ENCODE measurements at places on chromosomes 13 and 19.
A peak's percentile ranks its signal among the peaks of the same experiment; 100 is the strongest.

- no peak for DNase-seq
Measured at GRCh38 chr13:43307921-43308433, 284.6 kb downstream of the DNAJC15 start.

DNA sequence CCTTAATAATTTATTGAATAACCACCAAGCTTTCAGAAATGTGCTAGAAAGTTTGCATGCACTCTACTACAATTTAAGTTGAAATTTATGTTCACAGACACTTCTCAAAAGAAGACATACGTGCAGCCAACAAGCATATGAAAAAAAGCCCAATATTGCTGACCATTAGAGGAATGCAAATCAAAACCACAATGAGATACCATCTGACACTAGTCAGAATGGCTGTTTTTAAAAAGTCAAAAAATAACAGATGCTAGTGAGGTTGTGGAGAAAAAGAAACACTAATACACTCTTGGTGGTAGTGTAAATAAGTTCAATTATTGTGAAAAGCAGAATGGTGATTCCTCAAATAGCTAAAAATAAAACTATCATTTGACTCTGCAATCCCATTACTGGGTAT lies 308.8 kb upstream of the PCDH9 start:
- DNase-seq = no peak

DNA sequence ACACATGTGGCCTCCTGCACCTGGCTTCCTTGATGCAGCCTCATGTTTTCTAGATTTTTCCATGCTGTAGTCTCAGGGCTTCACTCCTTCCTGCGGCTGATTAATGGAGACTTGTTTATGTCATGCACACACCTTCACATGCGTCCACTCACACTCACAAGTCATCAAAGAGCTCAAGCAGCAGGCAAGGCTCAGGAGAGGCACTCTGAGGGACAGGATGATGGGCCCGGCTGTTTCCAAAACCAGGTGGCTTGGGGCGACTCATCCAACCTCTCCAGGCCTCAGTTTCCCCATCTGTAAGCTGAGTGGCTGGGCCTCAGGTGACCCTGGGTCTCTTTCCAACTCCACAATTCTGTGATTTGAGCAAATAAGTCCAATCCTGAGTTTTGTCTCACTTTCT lies 36.9 kb downstream of the RASA3 start:
- no peak for DNase-seq

- no peak for DNase-seq
Measured at GRCh38 chr13:35093356-35093755, 151.3 kb downstream of the NBEA start.

GRCh38 chr19:51615991-51616390 lies 14.2 kb downstream of the SIGLEC5 start:
- no peak for DNase-seq

- no peak for DNase-seq
Measured at GRCh38 chr13:23348262-23349127, 85.0 kb downstream of the SACS start.

DNA sequence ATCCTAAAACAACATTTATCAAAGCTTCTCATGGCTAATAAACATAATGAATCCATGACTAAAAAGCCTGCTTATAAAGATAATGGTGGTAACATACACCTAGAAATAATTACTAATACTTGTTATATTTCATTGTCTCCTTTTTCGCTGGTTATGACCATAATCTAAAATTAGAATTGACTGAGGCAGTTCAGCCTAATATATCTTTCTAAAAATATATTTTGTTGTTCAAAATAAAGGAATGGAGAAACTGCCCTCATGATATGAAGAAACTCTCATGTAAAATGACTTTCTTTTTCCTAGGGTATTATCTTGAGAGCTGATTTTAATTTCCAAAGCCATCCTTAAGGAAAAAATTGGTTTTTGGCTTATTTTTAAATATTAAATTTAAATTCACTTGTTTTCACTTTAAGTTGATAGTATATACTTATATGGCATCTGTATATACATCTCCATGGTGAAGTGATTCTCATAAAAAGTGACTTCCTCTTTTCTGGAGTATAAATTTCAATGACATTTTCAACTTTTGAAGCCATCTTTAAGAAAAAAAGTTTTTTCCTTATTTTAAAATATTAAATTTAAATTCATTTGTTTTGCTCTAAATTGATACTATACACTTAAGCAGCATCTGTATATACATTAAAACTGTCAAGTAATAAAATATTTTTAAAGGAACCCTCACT lies 204.6 kb downstream of the VWA8 start:
- DNase-seq = no peak

- DNase-seq = no peak
Measured at GRCh38 chr13:67299751-67300150, 69.6 kb upstream of the PCDH9 start.

DNA sequence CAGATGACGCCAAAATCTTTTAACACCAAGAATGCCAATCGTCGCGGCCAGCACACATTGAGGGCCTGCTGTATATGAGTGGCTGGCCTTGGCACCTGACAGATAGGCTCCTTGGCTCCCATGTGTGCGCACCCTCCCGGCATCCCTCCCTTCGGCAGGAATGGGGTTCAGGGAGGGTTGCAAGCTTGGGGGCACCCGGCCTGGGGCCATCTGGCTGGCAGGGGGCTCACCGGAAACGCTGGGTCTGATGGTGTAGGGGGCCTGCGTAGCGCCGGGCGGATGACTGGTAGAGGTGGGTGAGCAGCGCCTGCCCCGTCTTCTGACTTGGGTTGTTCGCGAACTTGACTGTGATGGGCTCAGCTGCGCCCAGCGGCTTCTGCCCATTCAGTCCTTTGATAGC lies 22.4 kb downstream of the PRKCSH start:
- no peak for DNase-seq

DNA sequence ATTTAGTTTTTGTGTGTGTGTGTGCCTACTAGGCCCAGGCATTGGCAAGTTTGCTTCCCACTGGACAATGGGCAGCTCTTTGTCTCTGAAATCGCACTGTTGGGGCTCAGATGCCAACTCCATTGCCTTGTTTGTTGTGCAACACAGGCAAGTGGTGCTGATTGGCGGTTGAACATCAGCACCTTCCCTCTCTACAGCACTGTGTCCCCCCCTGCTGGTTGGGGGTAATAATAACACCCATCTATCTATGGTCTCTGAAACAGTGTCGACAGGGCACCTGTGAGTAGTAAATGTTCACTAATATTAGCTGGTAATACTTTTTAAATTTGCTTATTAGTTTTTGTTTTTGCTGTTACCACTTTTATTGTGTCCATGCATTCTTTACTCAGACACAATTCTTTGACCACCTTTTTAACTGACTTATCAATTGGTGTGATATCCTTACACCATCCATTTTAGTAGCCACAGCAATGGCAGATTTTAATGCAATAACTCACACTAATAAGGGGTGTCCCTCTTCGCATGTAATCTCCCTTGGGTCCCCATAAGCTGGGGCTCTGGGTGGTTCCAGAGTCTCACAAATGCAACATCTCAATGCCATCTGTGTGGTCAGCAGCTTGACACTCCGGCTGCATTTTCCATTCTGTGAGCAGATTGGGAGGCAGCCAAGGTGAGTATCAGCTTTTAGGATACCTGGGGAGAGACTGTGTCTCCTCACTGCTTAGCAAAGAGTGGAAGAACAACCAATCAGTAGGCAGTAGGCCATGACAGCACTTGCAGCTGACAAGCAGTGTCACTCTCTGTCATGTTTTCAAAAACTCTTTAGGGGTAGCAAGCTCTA lies 47.7 kb upstream of the UQCRFS1 start:
- no peak for DNase-seq

DNA sequence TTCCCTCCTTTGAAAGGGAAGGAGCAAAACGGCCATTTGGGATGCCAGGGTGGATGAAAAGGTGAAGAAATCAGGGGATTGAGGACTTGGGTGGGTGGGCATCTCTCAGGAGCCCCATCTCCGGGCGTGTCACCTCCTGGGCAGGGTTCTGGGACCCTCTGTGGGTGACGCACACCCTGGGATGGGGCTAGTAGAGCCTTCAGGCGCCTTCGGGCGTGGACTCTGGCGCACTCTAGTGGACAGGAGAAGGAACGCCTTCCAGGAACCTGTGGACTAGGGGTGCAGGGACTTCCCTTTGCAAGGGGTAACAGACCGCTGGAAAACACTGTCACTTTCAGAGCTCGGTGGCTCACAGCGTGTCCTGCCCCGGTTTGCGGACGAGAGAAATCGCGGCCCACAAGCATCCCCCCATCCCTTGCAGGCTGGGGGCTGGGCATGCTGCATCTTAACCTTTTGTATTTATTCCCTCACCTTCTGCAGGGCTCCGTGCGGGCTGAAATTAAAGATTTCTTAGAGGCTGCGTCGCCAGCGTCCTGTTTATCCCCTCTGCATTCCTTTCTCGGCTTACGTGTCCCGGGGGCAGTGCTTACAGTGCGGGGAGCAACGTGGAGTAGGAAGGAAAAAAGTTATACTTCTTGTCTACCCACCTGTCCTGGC lies 15.2 kb upstream of the S1PR4 start:
- DNase-seq = peak; percentile 94

- peak; percentile 49 for DNase-seq
Measured at GRCh38 chr13:112970552-112971287, 1.7 kb downstream of the MCF2L start.

DNA sequence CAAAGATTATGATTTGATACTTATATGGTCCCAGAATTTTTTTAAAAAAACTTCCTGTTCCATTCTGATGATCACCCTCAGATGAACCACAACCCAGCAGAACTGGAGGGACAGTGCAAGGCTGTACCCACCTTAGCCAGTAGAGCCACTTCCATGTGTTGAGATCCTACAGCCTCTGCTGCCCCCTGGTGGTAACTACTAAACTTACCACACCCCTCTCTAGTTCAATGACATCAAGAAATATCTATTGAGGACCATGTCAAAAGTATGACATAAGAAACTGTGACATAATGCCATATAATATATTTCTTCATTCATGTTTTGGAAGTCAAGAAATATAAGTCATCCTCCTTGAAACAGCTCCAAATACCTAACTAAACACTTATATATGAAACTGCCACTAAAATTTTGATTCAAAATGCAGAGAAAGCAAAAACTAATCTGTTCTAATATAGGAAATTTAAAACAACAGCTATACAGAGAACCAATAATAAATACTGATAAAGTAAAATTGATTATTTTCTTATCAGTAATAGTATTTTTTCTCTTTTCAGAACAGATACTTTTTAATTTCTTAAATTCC lies 412.6 kb downstream of the KCTD12 start:
- no peak for DNase-seq

DNA sequence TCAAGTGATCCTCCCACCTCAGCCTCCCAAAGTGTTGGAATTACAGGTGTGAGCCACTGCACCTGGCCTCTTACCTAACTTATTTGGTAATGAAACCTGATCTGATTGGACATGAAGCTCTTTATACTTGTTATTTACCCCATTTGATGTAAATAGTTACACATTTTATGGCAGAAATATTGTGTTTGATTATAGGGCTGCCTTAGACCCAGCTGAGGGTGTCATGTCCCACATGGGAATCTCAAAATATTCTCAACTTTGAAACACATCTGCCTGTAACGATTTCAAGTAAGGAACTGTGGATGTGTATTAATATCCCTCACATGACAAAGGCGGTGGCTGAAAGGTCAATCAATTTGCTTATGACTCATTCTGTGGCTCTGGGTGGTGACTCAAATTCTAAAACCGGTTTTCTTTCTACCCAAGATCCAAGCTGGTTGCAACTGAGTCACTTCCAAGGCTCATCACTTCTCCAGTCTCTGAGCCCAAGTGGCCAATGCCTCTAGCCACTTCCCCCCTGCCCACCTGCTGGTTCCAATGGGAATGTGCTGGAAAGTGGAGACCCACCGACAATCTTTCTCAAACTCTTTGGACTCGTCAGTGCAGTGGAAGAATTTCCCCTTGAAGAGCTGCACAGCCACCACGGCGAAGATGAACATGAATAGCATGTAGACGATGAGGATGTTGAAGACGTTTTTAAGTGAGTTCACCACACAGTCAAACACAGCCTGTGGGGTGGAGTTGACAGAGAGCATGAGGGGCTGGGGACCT lies 110.9 kb downstream of the IER2 start:
- DNase-seq = no peak

DNA sequence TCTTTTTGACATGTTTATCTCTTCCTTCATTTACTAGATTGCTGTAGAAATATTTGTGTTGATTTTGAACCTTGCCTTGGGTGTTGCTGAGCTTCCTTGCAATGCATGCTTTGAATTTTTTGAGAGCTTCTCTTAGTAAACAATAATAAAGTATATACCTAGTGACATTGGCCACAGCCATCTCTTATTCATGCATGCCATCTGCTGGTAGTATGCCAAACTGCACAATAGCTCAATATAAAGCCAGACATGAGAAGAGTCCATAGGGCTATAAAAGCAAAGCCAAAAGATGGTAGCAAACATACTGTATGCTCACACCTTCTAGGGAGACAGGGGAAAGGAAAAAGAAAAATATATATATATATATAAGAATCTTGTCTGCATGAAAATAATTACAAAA lies 18.9 kb upstream of the ZSCAN5A start:
- DNase-seq = no peak

- no peak for DNase-seq
Measured at GRCh38 chr13:63167699-63168337, 1752.2 kb upstream of the PCDH20 start.

DNA sequence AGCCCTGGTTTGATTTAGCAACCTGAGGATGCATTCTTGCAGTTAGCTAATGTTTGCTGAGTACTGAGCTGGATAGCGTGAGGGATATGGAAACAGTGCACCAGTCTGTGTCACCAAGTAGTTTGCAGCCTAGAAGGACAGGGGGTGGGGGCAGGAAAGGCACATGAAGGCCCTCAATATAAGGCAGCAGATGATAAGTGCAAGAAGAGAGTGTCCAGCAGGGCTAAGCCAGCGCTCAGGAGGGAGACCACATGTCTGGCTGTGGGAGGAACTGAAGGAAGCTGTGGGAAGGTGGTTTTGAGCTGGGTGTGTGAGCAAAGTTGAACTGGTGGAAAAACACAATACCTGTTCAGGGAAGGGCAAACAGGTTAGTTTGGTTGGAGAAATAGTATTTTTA lies 1.7 kb downstream of the CXCL17 start:
- no peak for DNase-seq

- peak; percentile 92 for DNase-seq
Measured at GRCh38 chr13:113152984-113153809, 5.3 kb upstream of the PROZ start.

DNA sequence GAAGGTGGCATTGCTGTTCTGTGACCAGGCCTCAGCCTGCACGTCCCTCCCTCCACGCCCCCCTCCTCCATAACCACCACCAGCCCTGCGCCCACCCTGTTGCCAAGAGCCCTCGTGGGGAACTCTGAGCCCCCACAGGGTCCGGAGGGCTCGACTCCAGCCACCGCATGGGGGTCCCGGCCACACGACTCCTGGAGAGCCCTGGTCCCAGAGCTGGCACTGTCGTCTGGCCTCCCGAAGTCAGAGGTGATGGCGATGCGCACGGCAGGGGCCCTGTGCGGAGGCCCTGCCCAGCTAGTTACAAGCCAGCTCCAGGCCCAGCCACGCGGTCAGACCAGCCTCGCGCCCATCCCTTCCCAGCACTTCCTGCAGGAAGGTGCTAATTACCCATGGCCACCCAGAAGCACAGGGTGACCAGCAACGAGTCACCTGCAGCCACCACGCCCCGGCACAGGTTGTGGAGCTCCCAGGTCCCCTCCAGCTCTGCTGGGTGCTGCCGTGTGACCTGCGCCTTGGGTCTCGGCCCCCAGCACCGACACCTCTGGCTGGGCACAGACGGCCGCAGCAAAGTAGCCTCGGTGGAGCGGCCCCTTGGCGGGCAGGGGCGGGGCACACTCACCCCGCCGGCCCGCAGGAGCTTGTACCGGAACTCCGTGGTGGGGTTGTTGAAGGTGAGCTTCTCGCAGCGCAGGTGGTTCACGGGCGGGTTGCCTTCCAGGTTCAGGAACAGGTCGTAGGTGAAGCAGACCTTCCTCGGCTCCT lies 49.6 kb downstream of the MLLT1 start:
- DNase-seq = peak; percentile 65

- DNase-seq = no peak
Measured at GRCh38 chr19:38234615-38235014, 10.6 kb upstream of the DPF1 start.
